Pancreas (tissue), 10 donors: ENCODE measurements at places on chromosomes 3 and 15. TPM values are rescaled to one million over a fixed set of nuclear protein-coding genes. Genes with fewer than 3 reads are reported as not detected.

AGBL1 gene
- not detected for polyA plus RNA-seq

COLQ gene
- polyA plus RNA-seq, result 3.1 TPM

ETV5 gene
- 12.9 TPM for polyA plus RNA-seq

TGM5 gene
- not detected for polyA plus RNA-seq

FAM107A gene
- polyA plus RNA-seq, result 21.0 TPM

TBC1D5 gene
- 6.7 TPM for polyA plus RNA-seq

ITIH1 gene
- 1.1 TPM for polyA plus RNA-seq
